ENCODE measurements at places on chromosomes 3 and 15. TPM values are rescaled to one million over a fixed set of nuclear protein-coding genes. Genes with fewer than 3 reads are reported as not detected.
A peak's percentile ranks its signal among the peaks of the same experiment; 100 is the strongest.

Gene CLDN16
- 0.58 TPM for total RNA-seq

- DNase-seq, result no peak
Measured at GRCh38 chr3:125552401-125552800, 32.4 kb upstream of the SNX4 start.

Gene TIMMDC1
- 15.1 TPM for total RNA-seq

DNA sequence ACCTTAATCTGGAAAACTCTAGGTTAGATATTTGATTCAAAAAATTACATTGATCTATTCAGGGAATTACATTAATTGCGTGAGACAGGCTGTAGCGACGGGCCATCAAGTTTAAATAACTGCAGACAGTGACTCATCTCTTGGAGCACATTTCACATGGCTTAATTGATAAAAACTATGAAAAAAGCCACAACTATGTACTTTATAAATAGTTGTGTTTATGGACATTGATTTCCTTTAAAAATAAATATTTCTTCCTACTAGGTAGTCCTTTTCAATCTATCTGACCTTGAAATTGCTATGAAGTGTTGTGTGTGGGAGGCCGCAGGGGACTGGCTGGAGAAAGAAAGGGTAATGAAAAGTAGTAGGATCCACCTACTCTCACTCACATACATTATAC lies 157.8 kb downstream of the IL1RAP start:
- no peak for DNase-seq

DNA sequence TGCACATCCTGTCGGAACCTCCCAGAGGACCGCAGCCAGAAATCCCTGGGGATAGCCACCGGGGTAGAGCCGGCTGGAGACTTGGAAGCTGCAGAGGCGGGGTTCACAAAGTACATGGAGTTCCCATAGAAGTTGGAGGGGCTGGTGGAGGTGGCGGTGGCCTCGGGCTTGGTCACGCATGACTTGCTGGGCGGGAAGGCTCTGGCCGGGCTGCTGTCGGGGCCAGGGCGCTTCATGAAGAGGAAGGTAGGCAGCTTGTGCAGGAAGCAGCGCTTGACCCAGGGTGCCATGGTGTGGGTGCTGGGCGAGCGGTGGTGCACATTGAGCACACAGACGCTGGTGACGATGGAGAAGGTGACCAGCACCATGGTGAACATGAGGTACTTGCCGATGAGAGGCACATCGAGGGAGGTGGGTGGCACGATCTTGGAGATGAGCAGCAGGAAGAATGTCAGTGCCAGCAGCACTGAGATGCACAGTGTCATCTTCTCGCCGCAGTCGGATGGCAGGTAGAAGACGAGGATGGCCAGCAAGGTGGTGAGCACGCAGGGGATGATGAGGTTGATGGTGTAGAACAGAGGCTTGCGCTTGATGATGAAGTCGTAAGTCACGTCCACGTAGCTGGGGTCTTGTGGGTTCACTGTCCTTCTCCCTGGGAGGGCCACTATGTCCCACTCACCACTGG lies 8.4 kb upstream of the CHRNA3 start:
- no peak for DNase-seq

Gene MYEF2
- 2.6 TPM for total RNA-seq

DNA sequence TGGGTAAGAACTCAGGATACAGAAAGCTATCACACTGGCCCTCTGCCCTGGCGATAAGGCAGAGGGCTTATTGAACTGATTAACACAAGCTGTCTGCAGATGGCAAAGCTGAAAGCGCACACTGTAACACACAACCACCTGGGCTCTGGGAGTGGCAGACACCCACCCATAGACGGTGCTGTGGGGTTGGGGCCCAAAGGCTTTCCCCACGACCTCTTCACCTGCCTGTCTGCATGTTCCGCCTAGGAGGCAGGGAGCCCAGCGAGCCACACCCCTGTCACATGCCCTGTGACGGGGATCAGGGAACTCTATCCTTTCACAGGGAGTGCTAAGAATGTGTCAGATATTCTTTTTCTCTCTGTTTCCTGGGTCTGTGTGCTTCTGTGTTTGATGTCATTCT lies 12.1 kb upstream of the TFG start:
- no peak for DNase-seq

Gene TNFSF10
- total RNA-seq, result 44.7 TPM

Gene TMEM40
- not detected for total RNA-seq

Gene ALDH1L1
- 5.6 TPM for total RNA-seq

Gene RAB6B
- 1.5 TPM for total RNA-seq

Gene INSYN1
- 0.77 TPM for total RNA-seq

Gene FRMD4B
- 9.4 TPM for total RNA-seq

Gene TRIM42
- not detected for total RNA-seq

DNA sequence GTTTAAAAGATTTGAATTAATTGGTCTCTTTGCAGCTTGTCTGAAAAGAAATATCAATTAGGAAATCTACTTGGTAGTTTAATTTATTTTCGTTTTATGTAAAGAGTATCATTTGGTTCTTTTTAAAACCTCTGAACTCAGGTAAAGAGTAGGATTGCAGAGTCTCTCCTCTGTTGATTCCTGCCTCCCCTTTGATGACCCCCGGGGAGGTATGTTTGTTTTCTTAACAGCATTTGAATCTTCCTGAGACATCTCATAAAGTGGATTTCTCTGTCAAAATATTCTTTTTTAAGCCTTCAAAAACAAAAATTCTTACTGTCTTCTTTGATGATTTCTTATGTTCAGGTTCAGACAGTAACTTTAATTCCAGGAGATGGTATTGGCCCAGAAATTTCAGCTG lies 8.0 kb downstream of the IDH3A start:
- DNase-seq, result no peak

- DNase-seq, result no peak
Measured at GRCh38 chr15:73331501-73331900, 37.3 kb downstream of the HCN4 start.

Gene VEPH1
- not detected for total RNA-seq

DNA sequence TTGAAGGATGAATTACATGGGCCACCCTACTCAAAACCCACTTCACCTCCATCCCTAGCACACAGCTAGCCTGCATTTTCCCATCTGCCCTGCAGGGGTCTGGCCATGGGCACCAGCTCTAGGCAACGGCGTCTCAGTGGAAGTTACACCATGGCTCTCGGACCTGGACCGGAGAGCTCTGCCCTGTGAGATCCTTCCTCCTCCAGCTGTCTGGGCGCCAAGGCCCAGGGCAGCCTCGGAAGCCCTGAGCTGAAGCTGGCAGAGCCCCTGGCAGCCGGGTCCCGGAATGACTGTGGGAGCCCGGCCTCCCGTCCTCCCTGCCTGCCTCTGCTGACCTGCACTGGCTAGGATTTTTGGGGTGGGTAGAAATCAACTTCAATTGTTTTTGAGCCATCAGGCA lies 98.9 kb downstream of the CHSY1 start:
- no peak for DNase-seq

Gene TM4SF4
- not detected for total RNA-seq

Gene PLCB2
- total RNA-seq, result 10.2 TPM

DNA sequence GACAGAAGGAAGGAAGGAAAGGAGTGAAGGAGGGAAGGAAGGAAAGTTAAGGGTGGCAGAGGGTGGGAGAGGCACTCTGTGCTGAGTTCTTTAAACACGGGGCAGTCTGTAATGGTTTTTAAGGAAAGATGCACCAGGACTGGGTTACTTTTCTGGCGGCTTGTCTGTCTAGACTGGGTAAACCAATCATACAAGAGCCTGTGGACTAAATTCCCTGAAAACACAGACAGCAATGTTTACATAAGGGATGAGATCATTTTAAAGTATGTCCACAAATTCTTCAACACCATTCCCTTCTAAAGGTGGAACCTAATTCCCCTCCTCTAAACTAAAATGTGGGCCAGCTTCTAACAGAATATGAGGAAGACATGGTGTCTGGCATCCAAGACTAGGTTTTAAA lies 235.5 kb upstream of the IGF1R start:
- no peak for DNase-seq

DNA sequence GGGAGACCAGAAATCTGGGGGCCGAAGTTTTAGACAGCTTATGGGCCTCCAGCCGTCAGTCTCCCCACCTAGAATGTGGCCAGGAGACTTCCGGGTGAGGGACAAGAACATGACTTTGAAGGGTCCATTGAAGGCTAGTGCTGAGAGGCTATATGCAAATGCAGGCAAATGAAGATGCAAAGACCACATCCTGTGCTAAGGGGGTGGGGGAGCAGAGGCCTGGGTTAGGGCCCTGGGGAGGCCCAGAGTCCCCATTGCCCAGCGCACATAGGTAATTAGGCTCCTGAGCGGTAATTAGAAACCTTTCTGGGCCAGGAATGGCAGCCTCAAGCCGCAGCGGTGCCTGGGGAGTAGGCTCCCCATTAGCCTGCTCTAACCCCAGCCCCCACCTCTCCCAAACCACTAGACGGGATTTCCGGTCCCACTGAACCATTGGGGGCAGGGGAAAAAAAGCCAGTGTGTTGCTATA lies 6.8 kb downstream of the CSK start:
- DNase-seq, result no peak

Gene CA12
- total RNA-seq, result 11.8 TPM

Gene CYP1A1
- not detected for total RNA-seq

- no peak for DNase-seq
Measured at GRCh38 chr3:151377768-151378385, 6.7 kb downstream of the P2RY12 start.

GRCh38 chr3:29168696-29169095 lies 112.2 kb upstream of the RBMS3 start:
- DNase-seq, result no peak

Gene ADAMTS17
- total RNA-seq, result not detected

Gene SI
- total RNA-seq, result not detected

- DNase-seq, result no peak
Measured at GRCh38 chr3:180615954-180616353, 14.0 kb downstream of the TTC14 start.

- no peak for DNase-seq
Measured at GRCh38 chr15:88120026-88120425, 136.5 kb downstream of the NTRK3 start.

GRCh38 chr3:171743327-171744157 lies 66.7 kb downstream of the PLD1 start:
- no peak for DNase-seq

DNA sequence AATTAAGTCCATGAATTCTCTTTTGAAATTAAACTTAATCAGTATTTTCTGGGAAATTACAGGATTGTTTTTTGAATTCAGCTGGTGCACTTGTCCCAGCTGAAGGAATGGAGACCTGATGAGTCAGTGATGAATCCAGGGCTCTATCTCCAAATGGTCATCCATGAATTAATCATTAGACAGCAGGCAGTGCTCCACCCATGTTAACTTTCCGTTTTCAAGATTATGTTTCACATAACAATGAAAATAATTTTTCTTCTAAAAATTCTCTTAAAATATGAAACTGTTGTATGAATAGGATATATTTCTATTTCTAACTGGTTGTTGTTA lies 13.9 kb upstream of the PAQR9 start:
- no peak for DNase-seq

DNA sequence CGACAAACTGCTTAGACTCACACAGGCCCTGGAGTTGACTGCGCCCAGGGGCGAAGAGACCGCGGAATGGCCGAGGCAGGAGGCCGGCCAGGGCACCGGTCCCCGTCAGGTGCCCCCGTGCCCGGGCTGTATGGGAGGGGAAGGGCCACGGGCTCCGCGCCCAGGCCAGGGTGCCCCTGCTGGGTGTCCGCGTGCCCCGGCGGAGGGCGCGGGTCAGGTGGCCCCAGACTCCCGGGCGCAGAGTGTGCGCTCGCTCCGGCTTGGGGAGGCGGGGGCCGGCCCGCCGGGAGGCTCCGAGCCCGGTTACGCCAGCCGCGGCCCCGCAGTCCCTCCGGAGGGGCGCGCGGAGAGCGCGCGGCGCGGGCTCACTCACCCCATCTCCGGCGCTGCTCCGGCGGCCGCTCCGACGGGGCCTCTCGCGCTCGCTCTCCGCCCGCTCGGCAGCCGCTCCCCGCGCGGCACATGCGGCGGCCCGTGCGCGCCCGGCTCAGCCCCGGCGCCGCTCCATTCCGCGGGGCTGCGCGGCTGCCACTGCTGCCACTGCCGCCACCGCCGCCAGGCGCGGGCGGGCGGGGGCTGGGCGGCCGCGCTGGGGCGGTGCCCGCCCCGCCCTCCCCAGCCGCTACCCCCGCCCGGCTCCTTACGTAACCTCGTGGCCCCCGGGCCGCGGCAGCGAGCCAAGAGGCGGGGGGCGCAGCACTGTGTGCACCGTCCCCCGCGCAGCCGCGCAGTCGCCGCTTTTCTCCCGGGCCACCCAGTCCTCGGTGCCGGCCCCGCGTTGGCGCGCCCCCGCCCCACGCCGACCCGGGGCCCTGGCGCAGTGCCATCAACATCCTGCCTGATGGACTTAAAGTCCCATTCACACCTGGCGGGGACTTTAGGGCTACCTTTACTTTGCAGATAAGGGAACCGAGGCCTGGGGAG lies at the start of gene HOMER2:
Gene HOMER2 (minus strand): TSS at position 563 of the 924 bp plus-strand sequence. CDS start 185 bp downstream, at position 378.
- DNase-seq, result no peak

- DNase-seq, result peak; percentile 52
Measured at GRCh38 chr3:112734736-112735350, 93.9 kb upstream of the CCDC80 start.

- no peak for DNase-seq
Measured at GRCh38 chr15:87528873-87529272, 727.7 kb downstream of the NTRK3 start.

Gene KNG1
- not detected for total RNA-seq

Gene NMB
- 3.1 TPM for total RNA-seq
